Glomerular endothelial cell (primary cell): ENCODE measurements at places on chromosomes 13 and 19. TPM values are rescaled to one million over a fixed set of nuclear protein-coding genes. Genes with fewer than 3 reads are reported as not detected.
A peak's percentile ranks its signal among the peaks of the same experiment; 100 is the strongest.

DNA sequence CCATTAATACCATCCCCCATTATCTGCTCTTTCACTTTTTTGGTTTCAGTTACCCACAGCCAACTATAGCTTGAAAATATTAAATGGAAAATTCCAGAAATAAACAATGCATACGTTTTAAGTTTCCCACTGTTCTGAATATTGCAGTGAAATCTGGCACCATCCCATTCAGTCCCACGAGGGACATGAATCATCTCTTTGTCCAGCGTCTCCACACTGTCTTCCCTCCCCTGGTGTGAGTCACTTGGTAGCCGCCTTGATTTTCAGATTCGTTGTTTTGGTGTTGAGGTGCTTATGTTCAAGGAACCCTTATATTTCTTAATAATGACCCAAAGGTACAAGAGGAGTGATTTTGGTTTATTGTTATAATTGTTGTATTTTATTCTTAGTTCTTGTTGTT lies 246.1 kb downstream of the DCT start:
- peak; percentile 65 for DNase-seq

DNA sequence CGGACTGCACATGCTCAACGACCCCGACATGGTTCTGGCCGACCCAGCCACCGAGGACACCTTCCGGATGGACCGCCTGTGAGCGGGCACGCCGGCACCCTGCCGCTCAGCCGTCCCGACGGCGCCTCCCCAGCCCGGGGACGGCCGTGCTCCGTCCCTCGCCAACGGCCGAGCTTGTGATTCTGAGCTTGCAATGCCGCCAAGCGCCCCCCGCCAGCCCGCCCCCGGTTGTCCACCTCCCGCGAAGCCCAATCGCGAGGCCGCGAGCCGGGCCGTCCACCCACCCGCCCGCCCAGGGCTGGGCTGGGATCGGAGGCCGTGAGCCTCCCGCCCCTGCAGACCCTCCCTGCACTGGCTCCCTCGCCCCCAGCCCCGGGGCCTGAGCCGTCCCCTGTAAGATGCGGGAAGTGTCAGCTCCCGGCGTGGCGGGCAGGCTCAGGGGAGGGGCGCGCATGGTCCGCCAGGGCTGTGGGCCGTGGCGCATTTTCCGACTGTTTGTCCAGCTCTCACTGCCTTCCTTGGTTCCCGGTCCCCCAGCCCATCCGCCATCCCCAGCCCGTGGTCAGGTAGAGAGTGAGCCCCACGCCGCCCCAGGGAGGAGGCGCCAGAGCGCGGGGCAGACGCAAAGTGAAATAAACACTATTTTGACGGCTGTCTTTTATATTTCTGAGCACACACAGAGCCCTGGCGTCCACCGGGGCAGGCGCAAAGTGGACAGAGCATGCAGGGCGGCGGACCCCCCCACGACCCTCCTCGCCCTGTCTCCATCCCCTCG lies 13.6 kb downstream of the COMP start:
- DNase-seq, result no peak

GRCh38 chr19:35119091-35119490 lies 3.5 kb downstream of the FXYD3 start:
- no peak for DNase-seq

Gene B3GLCT
- total RNA-seq, result 11.5 and 13.9 TPM in 2 replicates

Gene CYP2B6
- total RNA-seq, result not detected in 2 replicates

Gene ZGLP1
- 0.39 and 1.3 TPM in 2 replicates for total RNA-seq

- no peak for DNase-seq
Observed at GRCh38 chr13:101265934-101266333, 150.4 kb downstream of the NALCN start.

Gene NLRP4
- not detected in 2 replicates for total RNA-seq

DNA sequence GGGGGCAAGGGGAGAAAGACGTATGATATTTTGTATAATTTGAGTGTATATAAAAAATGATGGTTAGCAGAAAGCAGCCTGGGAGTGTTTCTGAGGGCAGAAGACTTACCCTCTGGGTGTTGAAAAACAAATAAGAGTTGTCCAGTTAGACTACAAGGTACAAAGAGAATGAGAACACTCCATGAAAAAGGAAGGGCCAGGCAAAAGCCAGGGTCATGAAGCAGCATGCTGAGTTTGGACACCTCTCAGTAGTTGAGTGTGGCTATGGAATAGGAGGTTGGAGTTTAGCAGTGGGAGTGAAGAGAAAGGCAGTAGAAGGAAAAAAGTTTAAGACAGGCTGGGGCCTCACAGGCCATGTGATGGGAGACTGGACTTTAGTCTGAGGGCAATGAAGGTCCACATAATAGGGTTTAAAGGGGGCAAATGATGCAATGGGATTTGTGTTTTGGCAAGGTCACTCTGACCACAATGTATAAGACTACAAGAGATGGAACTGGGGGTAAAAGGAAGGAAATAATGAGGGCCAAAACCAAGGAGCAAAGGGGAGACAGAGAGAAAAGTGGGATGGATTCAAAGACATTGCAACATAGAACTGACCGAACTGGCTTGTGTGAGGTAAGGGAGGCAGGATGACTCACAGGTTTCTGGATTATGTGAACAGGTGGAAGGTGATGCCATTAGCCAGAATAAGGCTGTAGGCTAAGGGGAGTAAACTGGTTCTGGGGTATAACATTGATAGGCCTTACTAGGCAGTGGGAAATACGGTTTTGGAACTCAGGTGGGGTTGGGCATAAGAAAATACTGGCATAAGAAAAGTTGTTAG lies 76.6 kb downstream of the SERP2 start:
- DNase-seq, result no peak

- DNase-seq, result no peak
Observed at GRCh38 chr19:55443824-55444480, 852 bp upstream of the SHISA7 start.

Gene FCER2
- not detected in 2 replicates for total RNA-seq

- no peak for DNase-seq
Observed at GRCh38 chr19:7442423-7442822, 46.4 kb downstream of the PEX11G start.

Gene IL4I1
- 20.4 and 20.6 TPM in 2 replicates for total RNA-seq

Gene DHDH
- not detected in 2 replicates for total RNA-seq

Gene NCCRP1
- total RNA-seq, result not detected in 2 replicates

DNA sequence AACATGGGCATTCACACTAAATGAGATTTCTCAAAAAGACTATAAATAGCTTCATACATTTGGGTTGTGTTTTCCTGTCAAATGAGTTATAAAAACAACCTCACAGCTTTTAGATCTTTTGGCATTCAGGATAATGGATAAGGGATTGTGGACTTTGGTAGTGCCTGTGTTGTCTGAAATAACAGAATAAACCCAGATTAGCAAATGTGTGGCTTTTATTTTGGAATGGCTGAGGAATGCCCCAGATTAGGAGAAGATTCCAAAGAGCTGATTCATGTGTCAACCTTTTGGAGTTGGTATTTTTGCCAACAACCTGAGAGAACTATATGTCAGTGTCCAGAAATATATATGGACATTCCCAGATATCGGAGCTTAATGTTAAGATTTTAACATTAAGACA lies 164.7 kb downstream of the MTUS2 start:
- DNase-seq, result no peak

DNA sequence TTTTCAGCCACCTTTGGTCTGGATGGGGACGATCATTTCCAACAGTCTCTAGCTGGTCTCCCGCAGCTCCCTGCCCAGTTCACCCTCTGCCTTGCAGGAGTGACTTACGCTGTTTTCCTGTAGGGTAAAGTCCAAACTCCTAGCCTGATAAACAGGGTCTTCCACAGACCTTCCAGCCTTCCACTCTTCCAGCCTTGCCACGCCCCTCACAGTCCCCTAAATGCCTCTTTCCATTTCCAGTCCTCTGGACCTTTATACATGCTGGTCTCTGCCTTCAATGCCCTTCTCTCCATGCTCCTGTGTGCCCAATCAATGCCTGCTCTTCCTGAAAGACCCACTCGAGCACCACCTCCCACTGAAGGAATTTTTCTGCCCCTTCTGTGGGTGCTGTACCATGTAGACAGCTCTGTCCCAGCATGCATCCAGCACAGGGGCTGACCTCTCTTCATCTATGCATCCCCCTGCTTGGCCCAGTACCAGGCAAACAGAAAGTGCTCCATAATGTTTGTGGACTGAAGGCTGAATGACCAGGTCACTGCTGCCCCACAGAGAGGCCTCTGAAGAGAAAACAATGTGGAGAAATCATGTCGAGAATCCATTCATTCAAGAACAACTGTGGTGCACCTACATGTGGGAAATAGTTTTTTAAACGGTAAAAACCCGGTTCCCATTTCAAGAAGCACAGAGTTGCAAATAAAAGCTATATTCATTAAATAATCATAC lies 4.6 kb downstream of the ATP7B start:
- DNase-seq, result no peak

DNA sequence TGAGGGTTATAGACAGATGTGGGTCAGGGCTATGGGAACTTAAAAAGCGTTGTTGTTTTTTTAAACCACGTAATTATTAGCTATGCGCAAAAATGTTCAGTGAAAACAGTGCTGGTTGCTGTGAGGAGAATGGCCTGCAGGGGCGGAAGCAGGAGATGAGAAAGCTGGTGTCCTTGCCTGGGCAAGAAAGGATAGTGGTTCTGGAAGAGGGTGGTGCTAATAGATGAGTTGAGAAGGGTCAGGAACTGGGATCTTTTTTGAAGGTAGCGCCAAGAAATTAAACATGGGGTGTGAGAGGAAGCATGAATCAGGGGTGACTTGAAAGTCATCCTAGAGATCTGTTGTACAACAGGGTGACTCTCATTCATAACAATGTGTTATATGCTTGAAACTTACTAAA lies 4.8 kb upstream of the SMG9 start:
- no peak for DNase-seq

Gene MCOLN1
- total RNA-seq, result 10.6 and 25.2 TPM in 2 replicates

Gene ZNF491
- total RNA-seq, result 1.2 and 3.1 TPM in 2 replicates

Gene CD33
- total RNA-seq, result not detected in 2 replicates

Gene ABCC4
- 12.9 and 14.7 TPM in 2 replicates for total RNA-seq

DNA sequence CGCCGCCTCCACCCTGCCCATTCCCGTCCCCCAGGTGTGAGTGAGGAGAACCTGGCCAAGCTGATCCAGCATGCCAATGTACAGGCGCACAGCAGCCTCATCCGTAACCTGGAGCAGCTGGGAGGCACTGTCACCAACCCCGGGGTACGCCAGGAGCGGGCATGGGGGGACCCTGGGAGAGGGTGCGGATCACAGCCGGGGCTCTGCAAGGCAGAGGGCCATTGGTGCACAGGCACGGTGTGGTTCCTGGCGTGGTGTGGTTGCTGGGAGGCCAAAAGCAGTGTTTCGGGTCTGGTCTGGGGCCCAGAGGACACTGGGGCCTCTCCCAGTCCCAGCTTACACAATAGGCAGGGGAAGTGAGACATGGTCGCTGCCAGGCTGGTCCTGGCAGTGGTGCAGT lies 8.3 kb downstream of the STXBP2 start:
- DNase-seq, result no peak
